Activated CD4-positive, CD25-positive, alpha-beta regulatory T cell (primary cell): ENCODE measurements at places on chromosomes 5 and 9.

DNA sequence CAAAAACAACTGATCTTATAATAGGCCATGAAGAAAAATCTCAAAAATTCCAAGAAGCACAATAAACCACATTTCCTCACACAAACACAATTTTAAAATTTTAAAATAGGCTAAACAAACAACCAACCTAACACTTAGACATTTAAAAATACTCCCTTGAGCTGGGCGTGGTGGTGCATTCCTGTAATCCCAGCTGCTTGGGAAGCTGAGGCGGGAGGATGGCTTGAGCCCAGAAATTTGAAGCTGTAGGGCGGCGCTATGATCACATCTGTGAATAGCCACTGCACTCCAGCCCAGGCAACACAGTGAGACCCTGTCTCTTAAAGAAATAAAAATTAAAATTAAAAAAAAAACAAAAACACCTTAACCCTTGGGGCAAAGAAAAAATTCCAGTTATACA lies 36.9 kb upstream of the TESK1 start:
- no peak for DNase-seq

GRCh38 chr5:57346328-57346727 lies 136.3 kb downstream of the ACTBL2 start:
- no peak for DNase-seq

- no peak for DNase-seq
Measured at GRCh38 chr9:76516350-76516749, 57.4 kb downstream of the GCNT1 start.

DNA sequence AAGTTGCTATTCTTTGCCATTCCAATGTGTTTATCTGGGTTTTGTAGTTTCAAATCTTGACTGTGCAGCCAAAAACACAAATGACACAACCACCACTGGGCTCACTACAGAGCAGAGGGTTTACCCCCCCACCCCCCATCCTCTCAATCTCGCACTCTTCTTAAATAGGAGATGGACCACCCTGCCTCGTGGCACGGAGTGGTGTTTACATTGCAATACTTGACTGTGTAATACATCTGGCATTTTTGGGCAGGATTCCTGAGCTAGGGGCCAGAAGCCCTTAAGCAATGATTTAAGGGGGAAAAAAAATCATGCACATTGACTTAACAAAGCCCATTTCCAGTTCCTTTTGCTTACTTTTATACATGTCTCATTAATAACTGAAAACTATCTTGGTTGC lies 19.0 kb downstream of the PTCH1 start:
- no peak for DNase-seq
